ENCODE measurements at places on chromosomes 5 and 9.

DNA sequence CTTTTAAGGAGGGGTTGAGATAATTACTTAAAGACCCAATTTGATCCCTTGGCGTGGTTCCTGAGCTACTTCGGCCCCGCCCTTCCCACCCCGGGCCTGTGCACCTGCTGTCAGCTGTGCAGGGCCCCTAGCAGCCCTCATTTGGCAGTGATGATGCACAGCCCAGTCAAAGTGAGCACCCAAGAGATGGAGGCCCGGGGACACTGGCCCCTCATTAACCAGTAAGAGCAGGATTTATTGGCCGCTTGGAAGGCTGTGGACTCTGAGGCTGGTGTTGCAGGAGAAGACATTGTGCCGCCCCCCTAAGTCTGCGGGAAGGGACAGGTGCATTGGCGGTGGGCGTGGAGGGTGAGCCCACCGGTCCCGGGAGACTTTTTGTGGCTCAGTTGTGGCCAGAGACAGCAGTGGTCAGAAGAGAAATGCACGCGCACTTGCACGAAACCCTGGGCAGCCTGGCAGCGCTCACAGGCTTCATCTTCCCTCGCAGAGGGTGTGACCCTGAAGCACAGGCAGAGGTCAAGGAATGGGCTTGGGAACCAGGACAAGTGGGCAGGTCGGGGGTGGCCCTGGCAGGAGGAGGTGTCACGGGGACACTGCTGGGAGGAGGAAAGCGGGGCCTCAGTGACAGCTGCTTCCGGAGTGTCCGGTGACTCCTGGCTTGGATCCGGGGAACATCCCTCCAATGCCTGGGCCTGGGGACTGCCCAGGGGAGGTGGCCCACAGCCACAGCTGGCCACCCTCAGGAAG is 74.0 kb upstream of the RXRA start:
- no peak for DNase-seq

DNA sequence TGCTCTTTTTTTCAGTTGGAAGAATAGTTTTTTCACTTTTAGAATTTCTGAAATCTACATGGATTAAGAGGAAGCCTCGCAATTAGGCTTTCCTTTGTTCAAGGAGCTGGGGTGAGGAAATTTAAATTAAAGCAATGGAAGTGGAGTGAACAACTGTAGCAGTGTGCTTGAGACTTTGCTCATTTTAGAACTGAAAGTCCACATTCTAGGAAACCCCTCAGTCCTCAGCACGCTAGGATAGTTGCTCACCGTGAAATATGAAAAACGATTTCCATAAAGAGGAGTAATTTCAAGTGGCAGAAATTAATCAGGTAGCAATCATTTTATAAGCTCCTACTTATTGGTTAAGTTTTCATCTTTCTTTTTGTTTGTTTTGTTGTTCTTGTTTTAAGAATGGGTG is 243.0 kb upstream of the ITGA1 start:
- no peak for DNase-seq

DNA sequence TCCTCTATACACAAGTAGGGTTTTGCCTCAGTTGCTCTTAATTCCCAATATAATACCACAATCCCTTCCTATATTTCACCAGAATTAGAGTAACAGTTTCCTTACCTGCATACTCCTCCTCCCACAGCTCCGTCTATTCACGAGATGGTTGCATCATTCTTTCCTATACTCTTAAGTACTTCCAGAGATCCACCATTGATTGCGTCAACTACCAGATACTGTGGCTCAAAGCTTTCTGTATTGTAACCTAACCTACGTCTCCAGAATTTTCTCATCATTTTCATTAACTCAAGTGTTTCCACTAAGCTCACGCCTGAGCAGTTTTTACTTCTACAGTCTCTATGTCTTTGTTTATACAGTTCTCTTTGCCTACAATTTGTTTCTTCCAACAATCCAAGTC is 31.2 kb upstream of the MINAR2 start:
- DNase-seq: no peak

- DNase-seq: no peak
Observed at GRCh38 chr9:92279302-92279701, 14.2 kb downstream of the IARS1 start.

DNA sequence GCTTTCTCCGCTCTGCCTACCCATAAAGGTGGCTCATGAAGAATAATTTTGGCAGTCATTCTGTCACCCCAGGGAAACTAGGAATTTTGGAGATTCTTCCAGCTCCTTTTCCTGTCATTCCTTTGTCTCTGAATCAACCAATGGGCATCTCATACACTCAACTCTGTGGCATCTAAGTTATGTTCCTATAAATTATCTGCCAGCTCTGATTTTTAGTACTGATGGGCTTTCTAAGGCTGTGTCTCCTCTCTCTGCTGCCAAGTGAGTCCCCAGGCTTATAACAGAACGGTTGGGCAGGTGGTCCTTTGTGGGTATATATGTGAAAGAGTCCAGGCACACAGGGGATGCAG is 226.8 kb downstream of the NMUR2 start:
- no peak for DNase-seq

DNA sequence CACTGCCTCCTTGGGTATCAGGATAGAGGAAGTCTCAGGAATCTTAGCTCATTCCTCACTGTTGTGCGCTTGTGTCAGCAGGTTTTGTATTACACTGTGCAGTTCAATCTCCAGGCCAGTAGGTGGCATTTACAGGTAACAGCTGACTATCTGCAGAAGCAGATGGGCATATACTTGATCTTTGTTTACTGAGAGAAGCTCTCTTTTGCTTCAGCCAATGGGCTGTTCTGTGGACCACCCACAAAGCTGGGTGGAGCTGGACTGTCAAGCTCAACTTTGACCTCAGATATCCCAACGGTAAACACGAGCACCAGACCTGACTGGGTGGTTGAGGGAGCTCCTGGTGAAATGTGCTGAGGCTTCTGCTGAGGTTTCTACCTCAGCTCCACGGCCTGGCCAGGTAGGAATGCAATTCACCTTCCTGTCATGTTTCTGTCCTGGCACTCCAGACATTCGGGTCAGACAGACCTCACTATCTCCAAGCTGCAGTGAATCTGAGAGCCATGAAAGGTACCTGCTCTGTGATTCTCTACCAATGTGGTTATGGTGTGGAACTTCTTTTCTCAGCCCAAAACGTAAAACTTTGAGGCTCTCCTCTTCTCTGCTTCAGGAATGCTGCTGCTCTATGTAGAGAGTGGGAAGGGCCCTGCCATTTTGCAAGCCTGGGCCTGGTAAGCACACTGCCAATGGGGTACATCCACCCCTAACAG is 167.9 kb upstream of the ACTBL2 start:
- no peak for DNase-seq

GRCh38 chr5:140546851-140547507 is 483 bp upstream of the EIF4EBP3 start:
- no peak for DNase-seq

- no peak for DNase-seq
Observed at GRCh38 chr5:4089087-4089486, 493.5 kb downstream of the IRX1 start.

GRCh38 chr9:117595650-117596049 is 108.6 kb upstream of the TLR4 start:
- no peak for DNase-seq

- no peak for DNase-seq
Observed at GRCh38 chr9:98913705-98914104, 30.0 kb upstream of the COL15A1 start.

GRCh38 chr9:31188496-31188895 is 1195.9 kb upstream of the ACO1 start:
- DNase-seq: no peak

- no peak for DNase-seq
Observed at GRCh38 chr5:92885950-92886349, 695.1 kb downstream of the NR2F1-AS1 start.

DNA sequence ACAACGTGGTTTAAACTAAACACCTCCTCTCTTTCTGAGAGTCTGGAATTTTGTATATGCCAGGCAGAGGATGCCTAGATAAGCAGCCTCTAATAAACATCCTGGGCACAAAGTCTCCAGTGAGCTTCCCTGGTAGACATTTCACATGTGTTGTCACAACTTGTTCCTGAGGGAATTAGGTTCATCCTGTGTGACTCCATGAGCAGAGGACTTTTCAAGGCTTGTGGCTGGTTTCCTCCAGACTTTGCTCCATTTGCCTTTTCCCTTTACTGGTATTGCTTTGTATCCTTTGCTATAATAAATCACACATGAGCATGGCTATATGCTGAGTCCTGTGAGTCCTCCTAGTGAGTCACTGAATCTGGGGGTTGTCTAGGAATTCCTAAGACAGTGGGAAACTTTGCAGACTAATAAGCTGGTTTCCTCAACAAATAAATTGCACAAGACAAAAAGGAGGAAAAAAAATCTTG is 77.4 kb downstream of the NR2F1-AS1 start:
- no peak for DNase-seq

GRCh38 chr5:97923997-97924396 is 741.0 kb upstream of the RIOK2 start:
- no peak for DNase-seq

GRCh38 chr5:178131446-178131996 is 707 bp downstream of the RMND5B start:
- no peak for DNase-seq

DNA sequence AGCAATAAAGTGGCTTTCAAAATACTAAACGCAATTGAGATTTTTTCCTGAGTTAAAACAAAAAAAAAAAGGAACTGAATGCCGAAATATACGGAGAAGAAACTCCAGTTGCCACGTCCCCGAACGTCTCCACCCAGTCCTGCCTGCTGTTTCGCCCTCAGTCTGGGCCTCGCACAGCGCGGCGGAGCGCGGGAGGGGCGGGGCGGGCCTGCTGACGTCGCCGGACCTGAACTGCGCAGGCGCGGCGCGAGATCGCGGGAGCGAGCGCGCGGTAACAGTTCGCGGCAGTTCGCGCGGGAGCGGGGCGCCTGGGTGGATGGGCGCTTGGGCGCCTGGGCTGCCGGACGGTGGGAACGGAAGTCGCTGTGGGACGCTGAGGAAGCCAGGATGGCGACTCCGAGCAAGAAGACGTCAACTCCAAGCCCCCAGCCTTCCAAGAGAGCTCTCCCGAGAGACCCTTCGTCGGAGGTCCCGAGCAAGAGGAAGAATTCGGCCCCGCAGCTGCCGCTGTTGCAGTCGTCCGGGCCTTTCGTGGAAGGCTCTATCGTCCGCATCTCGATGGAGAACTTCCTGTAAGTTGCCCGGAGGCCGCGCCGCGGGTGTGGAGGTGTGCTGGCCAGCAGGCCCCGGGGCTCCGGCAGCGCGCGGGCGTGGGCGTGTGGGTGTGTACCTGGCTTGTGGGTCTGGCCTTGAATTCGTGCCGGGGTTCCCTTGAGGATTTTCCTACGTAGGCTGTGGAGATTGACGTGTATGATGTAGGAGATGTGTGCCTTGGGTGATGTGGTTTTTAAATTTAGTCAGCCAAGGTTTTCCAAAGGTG is at the start of gene SMC5:
TSS of gene SMC5 (plus strand) at position 287 of the 820 bp plus-strand sequence. CDS start at position 388, 101 bp downstream.
- peak; percentile 81 for DNase-seq

- DNase-seq: no peak
Observed at GRCh38 chr9:71764463-71764862, 3.9 kb downstream of the CEMIP2 start.

- DNase-seq: no peak
Observed at GRCh38 chr9:109813303-109813702, 33.3 kb downstream of the PALM2AKAP2 start.

- DNase-seq: no peak
Observed at GRCh38 chr5:84372066-84372695, 12.5 kb downstream of the EDIL3 start.

GRCh38 chr5:143186623-143187022 is 216.9 kb downstream of the NR3C1 start:
- DNase-seq: no peak

DNA sequence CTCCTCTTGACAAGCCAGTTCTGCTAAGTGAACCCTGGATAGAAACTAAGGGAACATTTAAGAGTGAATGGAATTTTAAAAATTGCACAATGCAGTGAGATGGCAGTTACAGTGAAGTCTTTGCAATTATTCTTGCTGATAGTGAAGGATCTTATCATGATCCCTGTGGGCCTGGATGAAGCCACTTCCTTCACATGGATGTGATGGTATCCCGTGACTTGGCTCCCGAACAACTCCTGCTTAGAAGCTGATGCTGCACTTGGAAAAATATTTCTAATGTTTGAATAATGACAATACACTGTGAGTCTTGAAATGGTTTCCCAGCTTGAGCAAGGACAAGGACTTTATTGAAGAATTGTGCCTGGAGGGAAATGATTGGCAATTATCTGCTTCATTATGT is 49.2 kb upstream of the NTRK2 start:
- no peak for DNase-seq

- DNase-seq: no peak
Observed at GRCh38 chr5:108523360-108523759, 141.5 kb upstream of the FBXL17 start.

DNA sequence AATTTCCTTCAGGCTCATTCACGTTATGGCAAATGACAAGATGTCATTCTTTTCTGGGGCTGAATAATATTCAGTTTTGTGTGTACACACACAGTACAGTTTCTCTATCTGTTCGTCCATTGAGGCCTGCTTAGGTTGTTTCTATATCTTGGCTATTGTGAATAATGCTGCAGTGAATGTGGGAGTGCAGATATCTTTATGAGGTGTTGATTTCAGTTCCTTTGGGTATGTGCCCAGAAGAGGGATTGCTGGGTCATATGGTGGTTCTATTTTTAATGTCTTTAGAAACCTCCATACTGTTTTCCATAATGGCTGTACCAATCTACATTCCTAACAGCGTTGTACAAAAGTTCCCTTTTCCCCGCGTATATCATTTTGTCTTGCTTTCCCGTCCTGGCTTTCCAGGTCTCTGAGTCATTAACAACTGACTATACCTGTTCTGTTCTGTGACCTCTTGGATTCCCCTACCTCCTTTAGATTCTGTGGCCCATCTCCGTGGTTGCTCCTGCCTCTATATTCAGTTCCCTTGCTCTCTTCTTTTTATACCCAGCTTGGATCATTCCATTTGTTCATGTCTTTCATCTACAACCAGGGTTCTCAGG is 6.8 kb downstream of the SNX30 start:
- DNase-seq: no peak

DNA sequence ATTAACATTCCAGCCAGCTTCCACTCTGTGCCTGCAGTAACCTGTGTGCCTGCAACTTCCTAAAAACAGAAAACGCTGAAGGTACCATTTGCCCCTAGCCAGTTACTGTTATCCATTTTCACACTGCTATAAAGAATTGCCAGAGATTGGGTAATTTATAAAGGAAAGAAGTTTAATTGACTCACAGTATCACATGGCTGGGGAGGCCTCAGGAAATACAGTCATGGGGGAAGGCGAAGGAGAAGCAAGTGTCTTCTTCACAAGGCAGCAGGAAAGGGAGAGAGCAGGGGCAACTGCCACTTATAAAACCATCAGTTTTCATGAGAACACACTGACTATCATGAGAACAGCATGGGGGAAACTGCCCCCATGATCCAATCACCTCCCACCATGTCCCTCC is 31.2 kb downstream of the PTCD2 start:
- no peak for DNase-seq

GRCh38 chr9:138037140-138037539 is 159.6 kb downstream of the CACNA1B start:
- no peak for DNase-seq

DNA sequence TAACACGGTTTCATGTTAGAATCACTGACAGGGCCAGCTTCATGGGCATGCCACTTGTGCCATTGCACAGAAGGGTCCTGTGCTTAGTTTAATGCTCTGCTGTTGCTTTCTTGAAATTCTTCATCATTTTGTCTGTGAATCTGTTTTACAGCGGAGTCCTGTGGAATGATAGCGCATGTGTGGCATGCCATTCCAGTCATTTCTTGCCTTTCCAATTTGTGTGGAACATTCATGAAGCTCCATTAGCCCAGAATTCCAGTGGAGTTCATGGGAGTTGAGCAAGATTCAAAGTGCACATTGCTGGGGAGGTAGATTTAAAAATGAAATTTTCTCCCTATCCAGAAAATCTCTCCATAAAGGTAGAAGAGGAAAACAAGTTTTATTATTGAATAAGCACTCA is 43.4 kb upstream of the NREP start:
- DNase-seq: no peak

Measured in activated CD4-positive, alpha-beta T cell treated with anti-CD3 and anti-CD28 coated beads, Interleukin-2, amount 50 U/mL, for 24 hours (primary cell).